Muscle of leg (tissue), 16 donors: ENCODE measurements at places on chromosomes 6 and 20. TPM values are rescaled to one million over a fixed set of nuclear protein-coding genes. Genes with fewer than 3 reads are reported as not detected.

GRCh38 chr20:37392441-37393195 lies 46.7 kb downstream of the SRC start:
- H3K27ac ChIP-seq, result no peak overlapping the region
- DNase-seq, result no peak
- peaks cover 46% of the 10 kb centered on the region for H3K4me1 ChIP-seq
- H3K27me3 ChIP-seq, result no peaks in the 10 kb centered on the region
- no peak overlapping the region for H3K4me3 ChIP-seq
- peaks cover 22% of the 10 kb centered on the region for H3K36me3 ChIP-seq

- no peak for DNase-seq
- H3K4me3 ChIP-seq, result no peak overlapping the region
- no peaks in the 10 kb centered on the region for H3K4me1 ChIP-seq
- peaks cover 46% of the 10 kb centered on the region for H3K36me3 ChIP-seq
- no peak overlapping the region for H3K27ac ChIP-seq
Observed at GRCh38 chr20:37869334-37869861, 33.5 kb upstream of the VSTM2L start.

GRCh38 chr20:54434196-54434595 lies 41.2 kb upstream of the DOK5 start:
- H3K27ac ChIP-seq, result no peak overlapping the region
- H3K4me1 ChIP-seq, result peaks cover 6% of the 10 kb centered on the region
- H3K36me3 ChIP-seq, result no peaks in the 10 kb centered on the region
- no peak for DNase-seq
- no peaks in the 10 kb centered on the region for H3K27me3 ChIP-seq

DNA sequence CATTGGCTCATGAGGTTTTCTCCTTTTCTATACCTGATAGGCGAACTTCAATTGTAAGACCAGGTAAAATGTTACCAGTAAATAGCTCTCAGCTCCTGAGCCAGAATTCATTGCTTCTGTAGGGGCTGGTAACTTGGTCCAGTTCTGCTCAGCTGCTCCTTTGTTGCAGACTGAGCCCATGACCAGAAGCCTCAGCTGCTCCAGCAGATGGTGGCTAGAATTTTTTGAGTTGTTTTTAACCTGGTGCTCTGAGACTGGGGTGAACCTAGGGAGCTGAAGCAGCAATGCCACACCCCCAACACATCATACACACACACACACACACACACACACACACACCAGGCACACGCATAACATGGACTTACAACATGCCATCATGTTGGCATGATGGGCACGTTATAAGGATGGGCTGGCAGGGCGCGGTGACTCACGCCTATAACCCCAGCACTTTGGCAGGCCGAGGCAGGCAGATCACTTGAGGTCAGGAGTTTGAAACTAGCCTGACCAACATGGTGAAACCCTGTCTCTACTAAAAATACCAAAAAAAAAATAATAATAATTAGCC lies 103.1 kb downstream of the QRSL1 start:
- H3K36me3 ChIP-seq, result no peaks in the 10 kb centered on the region
- no peaks in the 10 kb centered on the region for H3K27me3 ChIP-seq
- H3K4me1 ChIP-seq, result peaks cover 32% of the 10 kb centered on the region
- H3K27ac ChIP-seq, result peak overlapping the region; percentile 29
- DNase-seq, result peak; percentile 50

DNA sequence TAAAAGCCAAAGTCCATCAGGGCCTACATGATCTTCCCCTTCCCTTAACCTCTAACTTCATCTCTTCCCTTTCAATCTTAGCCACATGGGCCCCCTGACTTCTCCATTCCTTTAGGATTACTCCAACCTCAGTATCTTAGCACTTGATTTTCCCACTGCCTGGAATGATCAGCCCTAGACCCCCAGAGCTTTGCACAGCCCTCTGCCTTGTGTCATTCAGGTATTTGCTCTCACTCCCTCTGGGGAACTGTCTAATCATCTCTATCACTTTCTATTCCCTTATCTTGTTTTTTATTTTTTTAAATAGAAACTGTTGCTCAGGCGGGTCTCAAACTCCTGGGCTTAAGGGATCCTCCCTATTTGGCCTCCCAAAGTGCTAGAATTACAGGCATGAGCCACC lies 13.3 kb upstream of the ZNFX1 start:
- H3K4me3 ChIP-seq, result no peak overlapping the region
- no peak for DNase-seq
- no peaks in the 10 kb centered on the region for H3K4me1 ChIP-seq
- peaks cover 73% of the 10 kb centered on the region for H3K36me3 ChIP-seq

DNA sequence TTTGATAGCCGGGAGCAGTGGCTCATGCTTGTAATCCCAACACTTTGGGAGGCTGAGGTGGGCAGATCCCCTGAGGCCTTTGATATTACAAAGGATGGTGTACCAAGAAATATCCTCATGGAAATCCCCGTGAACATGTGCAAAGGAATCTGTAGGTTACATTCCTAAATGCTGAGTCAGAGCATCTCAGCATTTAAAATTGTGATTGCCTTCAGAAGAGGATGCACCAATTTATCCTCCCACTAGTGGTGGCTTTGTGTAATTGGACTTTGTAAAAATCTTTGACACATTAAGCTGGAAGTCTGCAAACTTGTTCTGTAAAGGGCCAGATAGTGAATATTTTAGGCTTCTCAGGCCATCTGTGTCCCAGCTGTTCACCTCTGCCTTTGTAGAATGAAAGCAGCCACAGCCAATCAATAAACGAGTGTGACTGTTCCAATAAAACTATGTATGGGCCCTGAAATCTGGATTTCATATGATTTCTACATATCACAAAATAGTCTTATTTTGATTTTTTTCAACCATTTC lies 11.8 kb downstream of the TMEM14B start:
- no peak overlapping the region for H3K27ac ChIP-seq
- H3K27me3 ChIP-seq, result no peaks in the 10 kb centered on the region
- H3K4me3 ChIP-seq, result no peak overlapping the region
- no peaks in the 10 kb centered on the region for H3K4me1 ChIP-seq
- peaks cover 27% of the 10 kb centered on the region for H3K36me3 ChIP-seq
- DNase-seq, result peak; percentile 37

- H3K4me1 ChIP-seq, result peaks cover 5% of the 10 kb centered on the region
- no peak for DNase-seq
- no peaks in the 10 kb centered on the region for H3K27me3 ChIP-seq
- H3K36me3 ChIP-seq, result no peaks in the 10 kb centered on the region
- no peak overlapping the region for H3K4me3 ChIP-seq
Observed at GRCh38 chr20:50645253-50646068, 45.9 kb downstream of the RIPOR3 start.

DNA sequence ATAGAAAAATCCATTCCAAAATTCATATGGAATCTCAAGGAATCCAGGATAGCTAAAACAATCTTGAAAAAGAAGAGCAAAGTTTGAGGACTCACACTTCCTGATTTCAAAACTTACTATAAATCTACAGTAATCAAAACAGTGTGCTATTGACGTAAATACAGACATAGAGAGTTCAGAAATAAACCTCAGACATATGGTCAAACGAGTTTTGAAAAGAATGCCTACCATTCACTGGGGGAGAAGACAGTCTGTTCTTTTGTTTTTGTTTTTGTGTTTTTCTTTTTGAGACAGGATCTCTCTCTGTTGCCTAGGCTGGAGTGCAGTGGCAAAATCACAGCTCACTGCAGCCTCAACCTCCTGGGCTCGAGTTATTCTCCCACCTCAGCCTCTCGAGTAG lies 25.3 kb upstream of the PROKR2 start:
- H3K36me3 ChIP-seq, result no peaks in the 10 kb centered on the region
- no peak for DNase-seq
- H3K4me1 ChIP-seq, result no peaks in the 10 kb centered on the region
- H3K27ac ChIP-seq, result no peak overlapping the region

DNA sequence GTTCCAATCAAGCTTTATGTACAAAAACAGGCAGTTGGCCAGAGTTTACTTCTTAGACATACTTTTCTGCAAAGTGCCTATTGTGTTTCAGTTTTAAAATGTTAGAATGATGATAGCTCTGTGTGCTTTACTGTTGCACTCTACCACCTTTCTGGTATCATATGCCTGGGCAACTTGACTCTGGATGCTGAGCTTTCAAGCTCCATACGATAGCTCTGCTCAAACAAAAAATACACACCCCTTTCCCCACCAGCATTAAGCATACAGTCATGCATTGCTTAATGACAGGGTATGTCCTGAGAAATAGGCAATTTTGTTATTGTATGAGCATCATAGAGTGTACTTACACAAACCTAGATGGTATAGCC lies 123.1 kb downstream of the RCAN2 start:
- no peak overlapping the region for H3K27ac ChIP-seq
- no peaks in the 10 kb centered on the region for H3K27me3 ChIP-seq
- DNase-seq, result no peak
- H3K36me3 ChIP-seq, result no peaks in the 10 kb centered on the region
- H3K4me3 ChIP-seq, result no peak overlapping the region
- H3K4me1 ChIP-seq, result no peaks in the 10 kb centered on the region

GRCh38 chr20:6282642-6283041 lies 159.8 kb upstream of the FERMT1 start:
- no peak overlapping the region for H3K27ac ChIP-seq
- no peaks in the 10 kb centered on the region for H3K36me3 ChIP-seq
- DNase-seq, result no peak
- no peak overlapping the region for H3K4me3 ChIP-seq
- H3K4me1 ChIP-seq, result no peaks in the 10 kb centered on the region

DNA sequence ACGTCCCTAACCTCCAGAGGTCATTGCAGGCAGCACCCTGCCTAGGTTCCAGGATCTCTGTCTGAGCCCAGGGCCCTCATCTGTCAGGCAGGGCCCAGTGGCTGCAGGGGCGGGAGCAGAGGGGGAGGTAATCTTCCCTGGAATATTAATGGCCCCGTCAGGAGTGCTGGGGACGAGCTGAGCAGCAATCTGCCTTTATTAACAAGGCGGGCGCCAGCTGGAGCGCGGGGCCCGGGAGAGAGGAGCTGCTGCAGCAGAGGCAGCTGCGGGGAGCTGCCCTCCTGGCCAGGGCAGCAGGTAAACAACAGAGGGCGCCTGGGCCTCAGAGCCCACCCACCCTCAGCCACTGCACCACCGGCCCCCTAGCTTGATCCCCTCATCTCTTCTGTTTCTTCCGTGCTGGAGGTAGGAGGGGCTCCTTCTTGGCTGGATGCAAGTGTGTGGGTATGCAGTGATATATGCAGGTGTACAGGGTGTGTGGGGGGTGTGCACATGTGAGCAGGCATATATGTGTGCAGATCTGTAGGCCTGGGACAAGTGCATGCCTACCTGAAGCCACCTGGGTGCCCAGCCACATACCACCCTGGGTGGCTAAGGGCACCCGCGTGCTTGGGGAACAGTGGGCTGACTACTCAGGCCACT lies 131.8 kb upstream of the MLN start:
- no peak overlapping the region for H3K27ac ChIP-seq
- peaks cover 6% of the 10 kb centered on the region for H3K4me1 ChIP-seq
- no peak for DNase-seq
- peaks cover 14% of the 10 kb centered on the region for H3K27me3 ChIP-seq
- no peaks in the 10 kb centered on the region for H3K36me3 ChIP-seq

DNA sequence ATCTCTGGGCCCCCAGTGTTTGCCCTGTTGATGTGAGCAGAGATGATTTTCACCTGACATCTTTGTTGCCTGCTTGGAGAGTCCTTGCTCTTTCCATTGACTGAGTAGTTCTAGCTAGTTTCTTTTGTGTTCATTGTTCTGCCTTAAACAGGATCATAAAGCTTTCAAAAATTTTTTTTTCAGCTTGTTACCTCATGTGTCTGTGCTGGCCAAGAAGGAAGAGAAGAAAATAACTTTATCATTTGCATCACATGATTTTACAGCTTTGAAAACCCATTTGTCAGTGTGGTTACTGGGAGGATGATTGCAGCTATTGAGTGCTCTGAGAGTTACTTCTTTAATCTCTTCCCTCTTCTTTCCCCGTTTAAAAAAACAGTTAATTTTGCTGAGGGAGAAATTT lies 16.0 kb downstream of the FOXO3 start:
- H3K4me3 ChIP-seq, result no peak overlapping the region
- H3K27ac ChIP-seq, result no peak overlapping the region
- H3K36me3 ChIP-seq, result peaks cover 22% of the 10 kb centered on the region
- peaks cover 6% of the 10 kb centered on the region for H3K4me1 ChIP-seq

DNA sequence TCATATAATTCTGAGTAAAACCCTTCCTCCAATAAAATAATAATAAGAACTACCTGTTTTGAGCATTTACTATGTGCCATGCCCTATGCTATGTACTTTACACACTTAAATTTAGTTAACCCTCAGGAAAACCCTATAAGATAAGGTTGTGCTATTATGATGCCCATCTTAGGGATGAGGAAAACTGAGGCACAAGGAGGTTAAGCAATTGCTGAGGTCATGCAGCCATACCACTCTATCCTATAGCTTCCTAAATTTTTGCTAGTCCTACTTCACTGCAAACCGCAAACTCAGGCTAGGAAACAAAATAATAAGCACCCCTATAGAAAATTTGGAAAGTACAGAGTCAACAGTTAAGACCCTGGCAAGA lies 38.9 kb upstream of the GFOD1 start:
- H3K27me3 ChIP-seq, result no peaks in the 10 kb centered on the region
- no peak overlapping the region for H3K4me3 ChIP-seq
- H3K27ac ChIP-seq, result no peak overlapping the region

DNA sequence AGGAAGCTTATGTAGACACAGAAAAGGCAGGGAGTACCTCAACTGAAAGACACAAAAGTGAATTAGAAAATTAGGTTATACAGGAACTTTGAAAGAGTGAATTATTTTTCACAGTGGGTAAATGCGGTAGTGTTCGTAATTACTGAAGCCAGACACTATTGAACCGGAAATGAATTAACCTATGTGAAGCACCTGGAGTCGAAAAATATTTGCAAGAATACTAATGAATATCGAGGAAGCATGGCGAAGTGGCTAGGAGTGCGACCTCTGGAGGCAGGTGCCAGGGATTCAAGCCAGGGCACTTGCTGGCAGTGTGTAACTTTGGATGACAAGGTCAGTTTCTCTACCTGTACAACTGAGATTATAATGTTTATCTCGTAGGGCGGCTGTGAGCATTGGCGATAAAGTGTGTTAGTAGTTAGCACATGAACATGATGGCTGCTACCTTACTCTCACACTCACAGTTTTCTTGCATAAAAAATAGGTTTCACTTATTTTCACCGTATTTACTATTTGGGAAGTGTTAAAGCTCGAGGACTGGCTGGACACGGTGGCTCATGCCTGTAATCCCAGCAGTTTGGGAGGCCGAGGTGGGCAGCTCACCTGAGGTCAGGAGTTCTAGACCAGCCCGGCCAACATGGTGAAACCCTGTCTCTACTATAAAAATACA lies 567 bp upstream of the SLC18B1 start:
- H3K36me3 ChIP-seq, result no peaks in the 10 kb centered on the region
- peak; percentile 73 for DNase-seq
- H3K4me3 ChIP-seq, result peak overlapping the region; percentile 90
- peaks cover 3% of the 10 kb centered on the region for H3K4me1 ChIP-seq

Gene C6orf15
- total RNA-seq, result not detected

Gene PKHD1
- 11.1 TPM for total RNA-seq

Gene PAX1
- 0.58 TPM for total RNA-seq

Gene SMIM8
- total RNA-seq, result 10.4 TPM

Gene VIP
- 1.2 TPM for total RNA-seq

Gene EZR
- 23.3 TPM for total RNA-seq

Gene TRERF1
- 5.1 TPM for total RNA-seq

Gene HDGFL1
- total RNA-seq, result not detected
